ENCODE measurements at places on chromosomes 2 and 18.

- DNase-seq = no peak
Measured at GRCh38 chr2:188897096-188897495, 77.1 kb upstream of the COL3A1 start.

- no peak for DNase-seq
Measured at GRCh38 chr2:239756790-239757760, 268.1 kb downstream of the NDUFA10 start.

DNA sequence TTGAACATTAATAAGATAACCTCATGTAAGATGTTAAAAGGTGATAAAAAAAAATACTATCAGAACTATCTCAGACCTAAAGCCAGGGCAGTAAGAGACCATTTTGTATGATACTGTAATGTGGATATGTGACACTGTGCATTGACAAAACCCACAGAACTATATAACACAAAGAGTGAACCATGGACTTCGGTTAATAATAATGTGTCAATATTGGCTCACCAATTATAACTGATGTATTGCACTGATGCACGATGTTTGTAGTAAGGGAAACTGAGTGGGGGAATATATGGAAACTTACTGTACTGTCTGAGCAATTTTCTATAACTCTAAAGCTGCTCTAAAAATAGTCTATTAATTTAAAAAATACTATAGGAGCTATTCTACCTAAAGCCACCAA lies 40.7 kb upstream of the PARD3B start:
- no peak for DNase-seq

DNA sequence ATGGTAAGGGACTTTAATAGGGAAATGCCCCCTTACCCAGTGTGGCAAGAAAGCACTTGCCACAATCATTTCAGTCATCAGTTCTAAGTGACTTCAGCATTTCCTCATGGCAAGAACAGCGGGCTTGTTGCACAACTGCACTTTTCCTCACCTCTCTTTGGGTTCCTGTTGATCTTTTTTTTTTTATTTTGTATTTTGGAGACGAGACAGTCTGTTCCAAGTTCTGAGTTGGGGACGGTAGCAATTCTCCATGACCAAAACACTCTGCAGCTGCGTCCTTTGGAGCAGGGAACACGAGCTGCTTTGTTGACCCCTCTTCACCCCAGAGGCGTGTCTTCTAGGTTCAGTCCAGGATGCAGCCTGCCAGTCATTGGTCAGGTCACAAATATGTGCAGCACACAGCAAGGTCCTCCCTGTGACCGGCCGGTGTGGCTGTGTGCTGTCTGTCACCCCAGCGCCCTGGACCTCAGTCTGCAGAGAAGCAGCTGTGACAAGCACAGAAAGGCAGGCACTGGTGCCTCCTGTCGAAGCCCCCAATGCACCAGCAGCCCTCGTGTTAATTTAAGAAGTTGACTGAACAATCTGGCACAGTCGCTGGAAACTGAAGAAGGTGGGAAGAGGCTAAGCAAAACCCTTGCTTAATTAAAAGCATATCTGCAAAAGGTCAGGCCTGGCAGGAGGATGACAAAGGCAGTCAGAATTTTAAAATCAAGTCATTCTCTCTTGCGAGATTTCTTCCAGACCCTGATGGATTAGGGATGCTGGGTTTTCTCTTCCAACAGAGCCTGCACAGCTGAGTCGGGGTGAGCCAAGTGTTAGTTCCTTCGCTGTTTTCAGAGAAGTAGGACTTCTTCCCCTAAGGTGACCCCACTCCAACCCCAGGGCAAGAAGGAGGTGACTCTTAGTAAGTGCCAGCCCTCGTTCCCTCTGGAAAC lies 96.7 kb upstream of the COPS8 start:
- DNase-seq = no peak

GRCh38 chr2:97726261-97727064 lies 13.1 kb downstream of the ZAP70 start:
- no peak for DNase-seq

GRCh38 chr2:71938659-71939587 lies 208.7 kb downstream of the CYP26B1 start:
- DNase-seq = no peak

DNA sequence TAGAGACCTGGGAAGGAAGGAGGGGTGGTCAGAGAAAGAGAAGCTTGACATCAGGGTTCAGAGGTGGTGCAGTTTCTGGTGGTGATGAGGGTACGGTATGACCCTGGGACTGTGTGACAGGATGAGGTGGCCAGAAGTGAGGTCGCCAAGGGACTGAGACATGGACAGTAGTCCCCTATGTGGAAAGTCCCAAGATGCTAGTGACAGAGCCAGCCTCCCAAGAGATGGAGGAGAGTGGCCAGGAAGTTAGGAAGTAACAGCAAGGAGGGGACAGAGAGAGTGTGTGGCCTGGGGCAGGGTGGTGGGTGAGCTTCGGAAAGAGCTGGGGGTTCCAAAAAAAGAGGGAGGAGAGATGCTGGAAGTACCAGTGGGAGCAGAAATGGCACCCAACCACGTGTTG lies 66.0 kb downstream of the SMAD7 start:
- DNase-seq = no peak

DNA sequence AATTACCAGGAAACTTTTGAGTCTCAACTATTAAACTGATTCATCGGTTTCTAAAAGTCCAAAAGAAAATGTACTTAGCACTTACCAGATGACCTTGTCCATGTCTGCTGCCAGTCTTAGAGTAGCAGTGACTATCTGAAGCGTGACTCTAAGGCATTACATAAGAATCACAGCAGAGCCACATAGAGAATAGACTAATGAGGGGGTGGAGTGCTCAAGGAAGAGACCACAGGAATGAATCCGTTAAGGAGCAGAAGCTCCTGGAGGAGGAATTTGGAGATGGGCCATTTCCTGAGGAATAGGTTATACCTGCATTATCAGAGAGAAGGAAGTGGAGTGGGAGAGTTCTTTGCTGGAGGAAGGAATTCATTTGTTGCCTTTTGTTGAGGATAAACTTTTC lies 116.0 kb downstream of the MAP3K20 start:
- no peak for DNase-seq

DNA sequence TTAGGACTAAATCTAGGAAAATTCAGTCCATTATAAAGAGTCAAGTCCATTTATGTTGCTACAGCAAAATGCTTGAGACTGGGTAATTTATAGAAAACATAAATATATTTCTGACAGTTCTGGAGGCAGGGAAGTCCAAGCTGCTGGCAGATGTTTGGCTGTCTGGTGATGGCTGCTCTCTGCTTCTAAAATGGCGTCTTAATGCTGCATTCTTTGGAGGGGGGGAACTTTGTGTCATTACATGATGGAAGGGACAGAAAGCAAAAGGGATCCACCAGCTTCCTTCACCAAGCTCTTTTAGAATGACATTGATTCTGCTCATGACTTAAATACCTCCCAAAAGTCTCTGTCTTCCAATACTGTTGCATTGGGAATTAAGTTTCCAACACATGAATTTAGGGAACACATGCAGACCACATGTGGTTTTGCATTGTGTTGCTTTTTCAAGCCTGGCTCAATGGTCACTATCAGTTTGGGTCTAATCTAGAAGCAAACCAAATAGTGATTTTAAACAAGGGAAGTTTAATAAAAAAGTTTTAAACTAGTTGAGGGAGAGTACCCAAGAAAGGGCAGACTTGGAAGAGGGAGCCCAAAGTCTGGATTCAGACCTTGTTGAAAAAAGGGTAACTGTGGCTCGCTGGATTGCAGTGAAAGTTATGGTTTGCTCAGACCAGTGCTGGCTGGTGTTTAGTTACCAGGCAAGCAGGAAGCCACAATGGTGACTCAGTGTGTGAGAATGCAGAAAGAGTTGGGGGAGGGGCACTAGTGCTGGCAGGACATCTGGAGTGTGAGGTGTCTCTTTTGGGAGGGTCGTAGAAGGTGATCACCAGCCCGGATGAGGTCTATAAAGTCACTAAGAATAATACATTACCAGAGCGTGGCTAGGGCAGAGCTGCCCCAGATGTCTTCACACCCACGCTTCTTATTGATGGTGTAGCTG lies 30.8 kb downstream of the C18orf54 start:
- no peak for DNase-seq

GRCh38 chr2:109736177-109736827 lies 57.8 kb upstream of the RGPD5 start:
- no peak for DNase-seq

DNA sequence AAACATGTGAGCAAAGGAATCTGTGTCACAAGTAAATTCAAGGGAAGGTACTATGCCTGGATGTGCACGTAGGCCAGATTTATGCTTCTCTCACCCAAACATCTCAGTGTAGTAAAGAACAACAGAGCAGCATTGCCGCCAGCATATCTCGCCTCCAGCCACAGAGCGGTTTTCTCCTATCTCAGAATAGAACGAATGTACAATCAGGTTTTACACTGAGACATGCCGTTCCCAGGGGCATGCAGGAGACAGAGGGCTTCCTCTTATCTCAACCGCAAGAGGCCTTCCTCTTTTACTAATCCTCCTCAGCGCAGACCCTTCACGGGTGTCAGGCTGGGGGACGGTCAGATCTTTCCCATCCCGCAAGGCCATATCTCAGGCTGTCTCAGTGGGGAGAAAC lies 175.3 kb downstream of the RPIA start:
- DNase-seq = no peak

DNA sequence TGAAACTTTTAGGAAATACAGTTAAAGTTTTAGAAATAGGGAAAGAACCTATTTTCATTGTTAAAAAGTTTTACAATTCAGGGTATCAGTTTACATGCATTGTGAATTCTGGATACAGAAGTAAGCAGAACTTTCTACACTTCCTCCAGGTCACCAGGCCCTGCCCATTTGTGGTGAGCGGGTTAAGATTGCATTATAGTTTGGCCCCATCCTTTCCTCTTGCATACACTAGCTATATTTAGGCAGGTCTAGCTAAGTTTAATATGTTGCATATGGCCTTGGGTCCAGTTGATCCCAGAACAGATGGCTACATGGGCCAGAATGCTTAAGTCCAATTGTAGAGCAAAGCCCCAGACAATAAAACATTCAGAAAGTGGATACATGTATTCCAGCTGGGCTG lies 4.8 kb downstream of the VWA3B start:
- DNase-seq = no peak

DNA sequence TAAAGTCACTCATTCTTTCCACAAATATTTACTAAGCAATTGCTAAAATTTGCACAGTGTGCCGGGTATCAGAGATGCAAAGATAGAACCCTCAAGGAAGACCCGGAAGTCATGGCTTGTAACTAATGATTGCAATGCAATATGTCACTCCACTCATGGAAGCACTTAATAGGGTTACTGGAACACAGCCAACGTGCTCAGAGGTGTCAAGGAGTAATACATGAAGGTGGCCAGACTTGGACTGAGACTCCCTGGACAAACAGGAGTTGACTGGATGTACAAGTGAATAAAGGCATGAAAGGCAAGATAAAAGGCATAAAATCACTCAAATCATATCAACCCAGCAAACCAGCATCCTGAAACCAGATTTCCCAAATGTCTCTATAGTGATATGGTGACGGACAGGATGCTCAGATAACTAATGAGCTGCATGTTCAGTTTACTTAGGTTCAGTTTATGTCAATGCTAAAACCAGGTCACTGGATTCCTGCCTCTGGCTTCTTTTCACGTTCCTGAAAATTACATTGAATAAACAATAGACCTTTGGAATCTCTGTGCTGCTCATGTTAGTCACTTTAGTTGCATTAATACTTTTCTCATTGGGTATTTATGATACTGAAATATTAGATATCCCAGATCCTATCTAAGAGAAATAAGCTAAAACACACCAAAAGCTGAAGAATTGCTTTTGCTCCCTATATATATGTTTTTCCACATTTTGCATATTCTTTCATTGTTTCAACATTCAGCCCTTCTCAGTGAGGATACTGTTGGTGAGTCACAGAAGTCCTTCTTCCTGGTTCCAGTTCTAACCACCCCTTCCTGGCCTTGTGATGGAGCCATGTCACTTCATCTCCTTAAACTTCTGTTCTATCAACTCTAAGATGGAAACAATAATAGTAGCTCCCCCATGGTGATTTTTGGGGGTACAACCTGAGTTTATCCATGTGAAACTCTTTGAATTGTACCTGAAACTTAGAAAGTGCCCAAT lies 688.9 kb upstream of the ID2 start:
- DNase-seq = no peak

GRCh38 chr2:202541137-202541536 lies 93.6 kb upstream of the FAM117B start:
- no peak for DNase-seq

GRCh38 chr2:186592137-186592875 lies 2.5 kb downstream of the ITGAV start:
- no peak for DNase-seq

All from stimulated activated CD8-positive, alpha-beta memory T cell treated with anti-CD3 and anti-CD28 coated beads, Interleukin-15, amount 100 ng/mL, for 4 hours (primary cell).